ENCODE measurements at places on chromosomes 11 and 22.

GRCh38 chr22:28817919-28818859, 17.8 kb upstream of the XBP1 start:
- DNase-seq: no peak

DNA sequence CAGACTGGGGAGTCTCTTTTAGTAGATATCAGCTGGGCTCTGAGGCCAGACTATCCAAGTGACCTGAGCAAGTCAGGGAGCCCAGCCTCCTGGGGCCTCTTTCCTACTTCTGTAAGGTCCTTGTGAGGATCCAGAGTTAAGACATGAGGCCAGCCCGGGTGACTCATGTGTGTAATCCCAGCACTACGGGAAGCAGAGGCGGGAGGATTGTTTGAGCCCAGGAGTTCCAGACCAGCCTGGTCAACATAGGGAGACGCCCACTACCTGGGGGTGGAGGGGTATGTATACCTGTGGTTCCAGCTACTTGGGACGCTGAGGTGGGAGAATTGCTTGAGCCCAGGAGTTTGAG, 36.9 kb upstream of the POLA2 start:
- DNase-seq: no peak

- no peak for DNase-seq
Measured at GRCh38 chr22:26017932-26018331, 151.3 kb upstream of the SEZ6L start.

GRCh38 chr11:11755871-11756270, 85.9 kb upstream of the USP47 start:
- no peak for DNase-seq

- DNase-seq: no peak
Measured at GRCh38 chr11:42772886-42773285, 538.9 kb upstream of the API5 start.

- DNase-seq: no peak
Measured at GRCh38 chr22:36411589-36412258, 24.0 kb upstream of the MYH9 start.

DNA sequence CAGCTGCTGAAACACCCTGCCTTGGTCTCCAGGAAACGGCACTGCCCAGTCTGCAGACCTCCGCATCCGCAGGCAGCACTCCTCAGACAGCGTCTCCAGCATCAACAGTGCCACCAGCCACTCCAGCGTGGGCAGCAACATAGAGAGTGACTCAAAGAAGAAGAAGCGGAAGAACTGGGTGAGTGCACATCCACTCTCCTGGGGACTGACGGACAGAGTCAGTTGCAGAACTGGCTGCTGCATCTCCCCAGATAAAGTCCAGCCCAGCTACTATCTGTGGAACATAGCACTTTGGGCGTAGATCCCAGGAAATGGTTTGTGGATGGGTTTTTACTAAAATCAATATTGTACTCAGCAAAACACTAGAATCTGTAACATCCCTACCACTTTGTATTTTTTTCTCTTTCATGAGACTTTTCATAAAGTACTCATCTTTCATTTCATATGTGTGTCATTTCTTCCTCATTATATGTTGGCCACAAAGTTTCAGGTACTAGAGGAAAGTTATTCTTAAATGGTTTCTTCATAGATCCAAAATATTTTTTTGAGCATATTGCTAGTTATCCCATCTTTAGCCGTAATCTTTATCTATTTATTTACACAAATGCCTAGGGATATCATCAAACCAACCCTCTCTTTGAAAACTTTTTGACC, 80.1 kb downstream of the DBX1 start:
- DNase-seq: no peak

GRCh38 chr11:330694-331357, 10.2 kb upstream of the IFITM3 start:
- DNase-seq: no peak

- no peak for DNase-seq
Measured at GRCh38 chr22:26245001-26245400, 75.7 kb downstream of the SEZ6L start.

DNA sequence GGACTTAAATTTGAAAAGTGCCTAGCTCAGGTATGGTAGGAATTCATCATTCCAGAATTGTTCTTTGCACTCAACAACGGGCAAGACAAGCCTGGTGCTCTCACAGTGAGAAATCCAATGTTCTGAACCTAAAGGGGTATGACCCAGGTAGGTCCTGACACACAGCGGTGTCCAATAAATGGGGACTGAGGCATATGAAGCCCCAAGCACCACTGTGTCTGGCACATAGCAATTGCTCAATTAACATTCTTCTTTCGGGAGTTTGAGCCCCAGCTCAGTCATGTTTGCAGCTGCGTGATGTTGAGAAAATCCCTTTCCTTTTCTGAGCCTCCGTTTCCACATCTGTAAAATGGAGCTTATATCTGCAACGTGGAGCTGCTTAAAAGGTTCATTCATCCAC, 535.8 kb downstream of the MIAT start:
- DNase-seq: no peak

DNA sequence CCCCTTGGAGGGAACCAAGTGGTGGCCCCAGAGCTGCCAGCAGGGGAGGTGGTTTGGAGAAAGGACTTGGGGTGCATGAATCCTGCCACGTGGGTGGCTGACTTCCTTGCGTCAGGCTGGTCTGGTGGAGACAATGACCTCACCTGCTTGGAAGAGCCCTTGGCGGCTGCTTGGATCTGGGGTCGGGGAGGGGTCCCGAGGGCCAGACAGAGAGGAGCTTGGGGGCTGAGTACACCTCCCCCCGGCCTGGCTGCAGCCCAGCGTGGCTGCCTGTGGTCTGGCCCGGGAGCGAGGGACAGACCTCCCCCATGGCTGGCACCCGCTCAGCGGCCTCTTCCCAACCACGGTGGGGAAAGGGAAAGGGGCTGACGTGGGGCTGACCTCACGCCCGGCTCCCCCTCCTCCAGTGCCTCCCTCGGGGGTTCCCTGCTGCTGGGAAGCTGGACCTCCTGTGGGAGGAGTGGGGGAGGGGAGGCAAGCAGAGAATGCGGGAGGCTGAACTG, 13.8 kb downstream of the LIF start:
- no peak for DNase-seq

- DNase-seq: no peak
Measured at GRCh38 chr11:59009661-59010060, 70.4 kb downstream of the GLYATL1 start.

Data from GM10248 (cell line).